ENCODE measurements at places on chromosomes 3 and 15.

- peak; percentile 19 for DNase-seq
Measured at GRCh38 chr15:68154923-68155559, 50.1 kb downstream of the CALML4 start.

GRCh38 chr3:63559884-63560283, 92.6 kb upstream of the SNTN start:
- no peak for DNase-seq

DNA sequence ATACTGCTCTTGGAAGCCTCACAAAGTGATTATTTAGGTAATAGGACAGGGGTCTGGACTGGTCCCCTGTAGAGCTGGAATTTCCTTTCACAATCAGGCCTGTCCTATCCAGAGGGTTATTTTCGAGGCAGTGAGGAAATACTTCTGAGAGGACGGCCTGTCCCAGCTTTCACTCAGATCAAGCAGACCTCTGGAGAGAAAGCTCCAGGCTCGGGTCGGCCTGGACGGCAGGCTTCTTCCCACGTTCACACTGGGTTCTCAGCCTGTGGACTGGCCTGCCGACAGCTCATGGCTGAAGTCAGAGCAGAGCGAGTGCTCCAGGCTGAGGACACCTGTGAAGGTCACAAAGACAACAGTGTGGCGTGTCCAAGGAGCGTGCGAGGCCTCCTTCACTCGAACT, 405.3 kb downstream of the VPS13C start:
- no peak for DNase-seq

DNA sequence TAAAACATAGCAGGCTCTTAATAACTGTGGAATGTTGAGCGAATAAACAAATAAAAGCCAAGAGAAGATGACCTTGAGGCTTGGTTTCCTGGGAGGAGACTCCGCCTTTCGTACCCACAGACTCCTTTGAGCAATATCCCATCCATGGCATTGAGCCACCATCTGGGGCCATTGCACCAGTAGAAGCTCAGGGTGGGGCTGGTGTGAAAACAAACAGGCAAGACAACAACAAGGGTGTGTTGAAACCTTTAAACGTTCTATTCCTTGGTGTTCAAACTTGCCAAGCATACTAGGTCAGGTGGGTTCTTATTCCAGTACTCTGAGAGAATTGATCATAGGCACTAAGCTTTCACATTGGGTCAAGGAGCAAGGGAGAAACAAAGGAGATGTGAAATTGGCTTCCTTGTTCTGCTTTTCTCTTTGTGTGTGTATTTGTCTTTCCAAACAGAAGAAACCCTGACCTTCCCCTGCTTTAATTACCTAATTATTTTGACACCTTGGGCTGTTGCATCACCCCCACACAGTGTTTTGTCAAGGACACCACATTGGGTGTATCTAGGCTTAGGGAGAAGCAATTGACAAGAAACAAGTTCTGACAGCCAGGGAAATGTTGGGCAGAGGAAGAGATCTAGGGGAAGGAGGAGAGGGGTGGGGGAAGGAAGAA, 105.1 kb upstream of the BCL6 start:
- DNase-seq = no peak

GRCh38 chr15:36178303-36178633, 401.2 kb upstream of the CDIN1 start:
- no peak for DNase-seq

- no peak for DNase-seq
Measured at GRCh38 chr3:64049832-64050231, 26.5 kb upstream of the PSMD6 start.

DNA sequence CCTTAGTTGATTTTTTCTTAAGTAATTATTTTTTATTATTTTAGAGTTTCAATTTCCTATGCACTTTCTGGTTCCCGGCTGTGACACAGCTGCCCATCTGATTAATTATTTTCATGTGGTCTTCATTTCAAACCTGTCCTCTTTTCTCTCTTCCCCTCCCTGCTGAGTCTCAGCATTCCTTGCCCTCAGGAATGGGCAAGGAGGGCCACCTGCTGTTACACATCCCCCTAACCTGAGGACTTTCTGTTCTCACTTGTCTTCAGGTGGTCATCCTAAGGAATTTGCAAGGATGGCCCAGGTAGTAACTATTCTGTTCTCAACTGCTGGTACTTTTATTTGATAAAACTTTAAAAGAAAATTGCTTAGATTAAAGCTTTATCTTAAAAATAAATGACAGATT, 545.0 kb downstream of the OTOL1 start:
- DNase-seq = no peak

DNA sequence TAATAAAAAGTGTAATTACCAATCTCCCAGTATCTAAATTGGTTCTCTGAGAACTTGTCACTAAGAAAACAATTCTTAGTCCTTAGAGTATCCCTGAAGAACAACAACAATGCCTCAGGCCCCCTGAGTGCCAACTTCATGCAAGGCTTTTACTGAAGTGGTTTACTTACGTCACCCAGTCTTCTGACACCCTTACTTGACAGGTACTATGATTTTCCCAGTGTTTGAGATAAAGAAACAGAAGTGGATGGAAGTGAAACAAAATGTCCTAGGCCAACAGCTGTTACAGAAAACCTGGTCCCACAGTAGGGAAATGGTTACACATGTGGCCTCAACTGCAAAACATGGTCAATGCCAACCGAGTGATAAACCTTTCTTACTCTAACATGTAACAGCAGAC, 331.1 kb downstream of the FOXP1 start:
- DNase-seq = no peak
